ENCODE measurements at places on chromosomes 3 and 15.

DNA sequence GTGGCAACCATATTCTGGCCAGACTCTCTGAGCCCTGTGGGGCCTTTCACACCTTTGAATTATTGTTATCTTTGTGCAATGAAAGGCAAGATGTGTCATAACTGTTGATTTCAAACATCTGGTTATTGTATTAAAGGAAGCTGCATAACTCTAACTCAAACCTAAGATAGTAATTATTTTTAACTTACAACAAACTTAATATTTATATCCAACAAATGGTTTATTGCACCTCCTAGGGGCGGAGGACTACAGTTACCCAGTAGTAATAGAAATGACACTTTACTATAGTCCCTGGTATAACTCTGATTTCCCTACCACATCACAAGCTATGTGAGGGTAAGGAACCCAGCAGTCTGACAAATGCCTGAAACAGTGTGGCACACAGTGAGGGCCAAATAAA is 363.9 kb upstream of the SUCLG2 start:
- DNase-seq = no peak

- DNase-seq = no peak
Observed at GRCh38 chr15:19992428-19992827, 549.2 kb downstream of the GOLGA6L6 start.

GRCh38 chr15:38349251-38349650 is 96.6 kb downstream of the SPRED1 start:
- DNase-seq = no peak

- DNase-seq = no peak
Observed at GRCh38 chr3:74523811-74524210, 90.6 kb downstream of the CNTN3 start.

GRCh38 chr15:66706840-66707239 is 4.8 kb downstream of the SMAD6 start:
- no peak for DNase-seq

- DNase-seq = no peak
Observed at GRCh38 chr15:76235186-76235826, 76.0 kb downstream of the ETFA start.

- DNase-seq = no peak
Observed at GRCh38 chr15:30969724-30970123, 21.7 kb downstream of the MTMR10 start.

GRCh38 chr15:38231436-38231835 is 21.2 kb upstream of the SPRED1 start:
- no peak for DNase-seq

DNA sequence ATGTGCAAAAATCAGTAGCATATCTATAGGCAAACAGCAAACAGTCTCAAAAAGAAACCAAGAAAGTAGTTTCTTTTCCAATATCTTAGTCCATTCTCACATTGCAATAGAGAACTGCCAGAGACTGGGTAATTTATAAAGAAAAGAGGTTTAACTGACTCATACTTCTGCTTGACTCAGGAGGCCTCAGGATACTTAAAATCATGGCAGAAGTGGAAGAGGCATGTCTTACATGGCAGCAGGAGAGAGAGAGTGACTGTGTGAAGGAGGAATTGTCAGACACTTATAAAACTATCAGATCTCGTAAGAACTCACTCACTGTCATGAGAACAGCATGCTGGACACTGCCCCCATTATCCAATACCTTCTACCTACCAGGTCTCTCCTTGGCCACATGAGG is 327.9 kb upstream of the EPHA3 start:
- no peak for DNase-seq

DNA sequence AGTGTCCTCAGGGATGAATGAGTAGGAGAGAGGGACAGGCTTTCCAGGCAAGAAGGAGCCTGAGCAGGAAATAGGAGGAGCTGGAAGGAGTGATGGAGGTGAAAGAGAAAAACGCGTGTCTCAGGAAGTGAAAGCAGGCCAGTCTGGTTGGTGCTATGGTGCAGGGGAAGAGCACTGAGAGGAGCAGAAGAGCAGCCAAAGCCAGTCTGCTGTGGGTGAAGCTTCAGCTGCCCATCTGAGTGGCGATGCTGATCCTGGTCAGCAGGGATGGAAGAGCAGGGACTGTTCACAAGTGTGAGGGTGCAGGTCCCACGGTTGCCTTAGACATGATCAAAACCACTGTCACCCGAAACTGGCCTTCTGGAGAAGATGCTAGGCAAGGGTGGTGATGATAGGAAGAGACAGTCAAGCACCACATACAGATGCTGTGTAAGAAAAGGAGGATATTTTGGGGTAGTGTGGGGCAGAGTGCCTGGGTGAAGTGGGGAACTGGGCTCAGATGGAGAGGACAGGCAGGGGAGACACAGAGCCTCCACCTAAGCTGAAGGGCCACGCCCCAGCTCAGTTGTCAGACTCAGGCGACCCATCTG is 5.5 kb upstream of the KY start:
- no peak for DNase-seq

GRCh38 chr15:45026651-45027190 is 3.7 kb downstream of the SORD start:
- no peak for DNase-seq

DNA sequence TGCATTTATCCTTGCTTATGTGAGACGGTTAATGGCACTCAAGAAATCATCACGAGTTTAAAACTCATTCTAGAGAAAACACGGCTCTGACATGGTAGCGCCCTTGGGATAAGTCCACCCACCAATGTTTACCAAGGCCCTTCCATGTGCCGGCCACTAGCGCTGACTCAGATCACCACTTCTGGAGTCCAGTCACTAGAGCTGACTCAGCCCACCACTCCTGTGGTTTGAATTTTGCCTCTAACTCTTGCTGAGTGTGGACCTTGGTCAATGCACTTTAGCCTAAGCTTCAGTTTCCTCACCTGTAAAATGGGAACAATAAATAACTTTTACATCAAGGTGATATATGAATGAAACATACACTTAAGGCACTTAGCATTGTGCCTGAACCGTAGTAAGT is 358.4 kb upstream of the PROK2 start:
- DNase-seq = no peak

DNA sequence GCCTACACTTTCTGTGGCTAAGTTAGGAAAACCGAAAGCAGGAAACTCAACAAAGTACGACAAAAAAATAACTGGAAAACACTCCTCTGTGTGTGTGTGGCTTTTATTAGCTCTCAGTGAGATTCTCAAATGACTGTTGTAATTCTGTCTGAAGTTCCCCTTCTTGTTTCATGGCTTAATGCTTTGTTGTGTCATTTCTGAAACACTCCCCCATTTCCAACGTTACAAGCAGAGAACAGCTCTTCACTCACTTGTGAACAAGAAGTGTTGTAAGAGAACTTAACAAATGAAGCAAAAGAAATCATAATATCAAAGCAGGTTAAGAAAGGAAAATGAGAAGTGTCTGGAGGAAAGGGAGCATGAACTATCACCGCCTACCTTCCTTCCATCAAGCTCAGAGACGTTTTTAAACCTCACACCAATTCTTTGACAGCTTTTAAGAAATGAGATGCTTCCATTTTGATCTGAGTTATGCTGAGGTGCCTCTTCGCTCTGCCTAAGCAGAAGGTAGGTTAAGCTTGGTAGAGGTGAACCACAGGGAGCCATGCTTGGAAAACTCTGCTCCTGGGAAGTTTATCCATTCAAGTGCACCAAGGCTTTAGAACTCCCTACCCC is 12.4 kb upstream of the SEC62 start:
- no peak for DNase-seq

DNA sequence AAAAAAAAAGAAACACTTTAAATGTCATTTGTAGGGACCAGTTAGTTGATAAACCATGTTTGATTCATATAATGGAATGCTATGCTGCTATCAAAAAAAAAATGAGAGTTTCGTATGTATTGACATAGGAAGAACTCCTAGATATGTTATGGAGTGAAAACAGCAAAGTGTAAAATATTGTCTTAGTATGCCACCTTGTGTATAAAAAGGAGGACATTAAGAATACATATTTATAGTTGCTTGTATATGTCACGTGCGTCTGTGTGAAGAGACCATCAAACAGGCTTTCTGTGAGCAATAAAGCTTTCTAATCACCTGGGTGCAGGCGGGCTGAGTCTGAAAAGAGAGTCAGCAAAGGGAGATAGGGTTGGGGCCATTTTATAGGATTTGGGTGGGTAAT is 39.5 kb downstream of the KBTBD8 start:
- DNase-seq = no peak

GRCh38 chr15:51634591-51635198 is 12.1 kb upstream of the DMXL2 start:
- DNase-seq = no peak

DNA sequence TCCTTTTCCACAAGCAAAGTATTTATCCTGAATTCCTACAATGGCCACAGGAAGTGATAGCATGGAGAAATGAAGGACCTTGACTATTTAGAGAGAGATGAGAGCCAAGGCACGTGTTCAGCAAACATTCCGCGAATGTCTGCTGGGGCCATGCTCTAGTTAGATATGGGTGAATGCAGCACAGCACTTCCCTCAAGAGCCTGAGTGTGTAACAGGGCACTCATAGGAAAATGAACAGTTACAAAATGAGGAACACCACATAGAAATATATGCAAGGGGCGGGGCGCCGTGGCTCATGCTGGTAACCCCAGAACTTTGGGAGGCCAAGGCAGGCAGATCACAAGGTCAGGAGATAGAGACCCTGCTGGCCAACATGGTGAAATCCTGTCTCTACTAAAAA is 406.9 kb downstream of the NR2F2 start:
- no peak for DNase-seq

DNA sequence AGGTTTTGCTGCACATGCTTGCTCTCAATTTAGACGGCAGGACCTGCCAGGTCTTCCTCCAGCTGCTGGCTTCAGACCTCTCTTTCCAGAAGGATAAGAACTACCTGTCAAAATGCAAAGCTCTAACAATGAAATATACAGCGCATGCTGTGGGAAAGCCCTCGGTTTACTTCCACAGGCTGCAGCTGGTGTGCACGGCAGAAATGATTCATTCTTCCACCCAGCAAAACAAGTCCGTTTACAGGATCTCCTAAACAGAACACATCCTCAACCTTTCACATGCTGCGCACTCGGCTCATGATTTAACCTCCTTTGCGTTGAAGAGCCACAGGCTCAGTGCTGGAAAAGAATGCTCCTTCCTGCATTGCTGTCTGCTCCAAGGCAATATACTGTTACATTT is 92.4 kb upstream of the WNT5A start:
- DNase-seq = no peak

GRCh38 chr3:53254509-53255422 is 1.1 kb downstream of the TKT start:
- DNase-seq = peak; percentile 53

DNA sequence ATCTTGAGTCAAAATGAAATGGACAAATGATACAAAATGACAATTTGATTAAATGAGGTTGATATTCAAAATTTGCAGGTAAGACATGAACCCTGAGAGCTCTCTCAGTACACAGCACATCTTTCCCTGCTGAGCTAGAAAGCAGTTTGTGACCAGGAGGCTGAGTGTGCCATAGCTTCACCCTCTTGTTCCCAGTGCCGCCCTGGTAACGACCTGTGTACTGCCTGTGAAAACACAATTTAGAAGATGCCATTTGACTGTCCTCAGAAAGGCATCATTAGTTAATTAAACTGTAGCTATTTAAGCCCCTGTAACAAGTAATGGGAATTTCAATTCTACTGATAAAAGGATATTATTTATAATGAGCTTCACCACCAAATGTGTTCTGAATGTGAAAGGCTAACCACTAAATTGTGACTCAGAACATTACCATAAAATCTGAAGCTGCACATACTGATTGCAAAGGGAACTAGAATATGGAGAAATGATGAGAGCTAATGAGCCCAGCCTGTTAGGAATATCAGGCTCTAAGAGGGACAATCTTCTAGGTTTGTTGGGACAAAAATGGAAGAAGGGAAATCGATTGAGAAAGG is 212.9 kb upstream of the ARPP21 start:
- no peak for DNase-seq

DNA sequence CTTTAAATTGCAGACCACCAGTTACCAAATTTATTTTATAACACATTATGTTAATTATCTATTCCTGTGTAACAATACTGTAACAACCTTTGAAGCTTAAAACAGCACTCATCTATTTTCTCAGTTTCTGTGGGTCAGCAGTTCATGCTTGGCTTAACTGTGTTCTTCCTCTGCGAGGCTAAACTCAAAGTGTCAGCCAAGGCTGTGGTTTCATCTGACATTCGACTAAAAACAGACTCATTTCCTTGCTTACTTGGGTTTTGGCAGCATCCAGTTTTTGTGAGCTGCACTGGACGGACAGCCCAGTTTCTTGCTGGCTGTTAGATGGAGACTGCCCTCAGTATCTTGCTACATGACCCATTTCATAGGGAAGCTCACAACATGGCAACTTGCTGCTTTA is 247.3 kb upstream of the KCNH8 start:
- DNase-seq = no peak

GRCh38 chr15:85658816-85659215 is 135.9 kb downstream of the KLHL25 start:
- no peak for DNase-seq

GRCh38 chr15:82992436-82992998 is 6.5 kb downstream of the RAMAC start:
- no peak for DNase-seq

DNA sequence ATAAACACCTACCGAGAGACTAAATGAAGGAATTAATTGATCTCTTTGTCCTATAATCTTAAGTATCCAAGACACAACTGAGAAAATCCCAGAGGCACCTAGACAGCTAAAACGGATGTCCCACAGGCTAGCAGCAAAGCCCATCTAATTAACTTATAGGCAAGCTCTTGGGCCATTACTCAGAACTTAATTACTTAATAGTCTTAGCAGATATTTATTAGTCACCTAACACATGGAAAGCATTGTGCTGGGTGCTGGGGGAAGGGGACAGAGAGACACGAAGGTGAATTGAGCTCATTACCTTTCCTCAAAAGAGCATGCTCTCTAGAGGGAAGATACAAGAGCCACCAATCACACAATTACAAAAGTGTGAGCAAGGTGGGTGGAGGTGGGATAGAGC is 189.8 kb upstream of the PROK2 start:
- DNase-seq = no peak

DNA sequence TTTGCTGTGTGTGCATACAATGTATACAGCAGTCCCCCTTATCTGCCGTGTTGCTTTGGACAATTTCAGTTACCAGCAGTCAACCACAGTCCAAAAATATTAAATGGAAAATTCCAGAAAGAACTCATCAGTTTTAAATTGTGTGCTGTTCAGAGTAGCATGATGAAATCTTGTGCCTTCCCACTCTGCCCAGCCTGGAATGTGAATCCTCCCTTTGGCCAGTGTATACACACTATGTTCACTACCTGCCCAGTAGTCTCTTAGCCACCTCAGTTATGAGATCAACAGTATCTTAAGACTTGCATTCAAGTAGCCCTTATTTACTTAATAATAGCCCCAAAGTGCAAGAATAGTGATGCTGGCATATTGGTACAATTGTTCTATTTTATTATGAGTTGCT is 133.6 kb upstream of the ABHD17C start:
- DNase-seq = no peak

Measured in head of caudate nucleus (tissue), 42 donors.